ENCODE measurements at places on chromosomes 12 and 14.

- no peak for DNase-seq
Measured at GRCh38 chr12:131506426-131506825, 204.5 kb upstream of the SFSWAP start.

DNA sequence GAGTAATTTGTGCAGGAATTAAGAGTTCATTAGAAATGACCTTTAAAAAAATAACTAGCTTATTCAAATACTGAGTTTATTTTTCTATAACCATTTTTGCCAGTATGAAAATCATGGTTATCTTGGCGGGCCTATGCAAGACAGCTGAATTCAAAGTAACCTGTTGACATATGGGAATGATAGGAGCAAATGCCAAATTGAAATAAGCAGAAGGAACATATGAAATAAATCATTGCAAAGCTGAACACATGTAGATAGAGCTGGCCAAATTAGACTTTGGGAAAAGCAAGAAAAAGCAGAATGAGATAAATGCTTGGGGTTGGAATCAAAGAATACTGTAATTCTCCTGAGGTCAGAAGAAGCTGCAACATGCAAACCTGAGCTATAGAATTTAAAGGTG, 372.5 kb downstream of the ADAMTS20 start:
- DNase-seq, result no peak

GRCh38 chr12:10033783-10034545, 3.5 kb downstream of the CLEC9A start:
- no peak for DNase-seq

- DNase-seq, result peak; percentile 75
Measured at GRCh38 chr12:94140556-94140955, 7.8 kb upstream of the PLXNC1 start.

DNA sequence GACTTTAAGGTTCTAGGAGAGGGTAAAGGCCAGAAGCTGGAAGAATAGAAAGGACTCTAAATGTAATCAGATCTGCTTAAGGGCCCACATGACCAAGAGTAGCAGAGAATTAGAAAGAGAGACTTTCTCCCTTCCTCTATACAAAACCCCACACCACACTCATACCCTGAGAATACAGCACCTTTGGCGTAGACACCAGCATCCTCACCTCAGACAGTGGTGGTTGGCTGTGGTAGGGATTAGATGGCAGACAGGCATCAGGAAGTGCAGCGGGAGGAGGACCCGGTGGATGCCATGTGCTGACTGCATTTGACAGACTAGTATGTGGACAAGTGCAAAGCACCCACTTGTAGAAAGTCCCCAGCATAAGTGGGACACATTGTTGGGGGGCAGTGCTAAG, 98.3 kb upstream of the AMIGO2 start:
- no peak for DNase-seq

DNA sequence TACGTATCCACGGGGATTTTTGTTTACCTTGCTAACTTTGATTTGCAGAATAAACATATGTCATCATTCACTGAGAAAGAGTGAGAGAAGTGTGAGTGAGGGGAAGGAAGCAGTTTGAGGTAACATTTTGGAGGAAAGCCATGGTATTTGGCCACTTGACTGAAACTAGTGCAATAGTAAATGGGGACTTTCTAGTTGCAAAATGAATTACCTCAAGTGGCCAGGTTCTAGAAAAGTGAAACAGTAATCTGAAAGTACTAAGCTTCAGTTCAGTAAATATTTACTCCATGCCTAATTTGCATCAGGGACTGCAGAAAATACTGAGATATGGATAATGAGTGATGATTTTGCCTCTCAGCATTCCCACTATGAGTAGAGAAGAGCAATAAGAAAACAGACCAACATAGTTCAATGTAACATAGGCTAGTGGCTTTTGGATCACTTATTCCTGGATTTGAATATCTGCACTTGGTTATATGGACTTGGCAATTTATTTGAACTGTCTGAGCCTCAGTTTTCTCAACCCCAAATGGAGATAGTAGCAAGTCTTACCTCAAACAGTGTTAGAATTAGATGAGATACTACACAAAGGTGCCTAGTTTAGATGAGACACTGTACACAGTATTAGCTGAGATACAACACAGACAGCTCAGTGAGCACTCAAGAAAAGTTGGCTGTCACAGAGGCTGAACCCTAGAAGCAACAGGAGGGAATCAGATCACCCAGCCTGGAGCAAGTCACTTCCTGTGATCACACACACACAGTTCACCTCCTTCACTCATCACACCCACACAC, 439.1 kb downstream of the NPAS3 start:
- DNase-seq, result no peak

GRCh38 chr12:22083167-22083566, 37.1 kb downstream of the CMAS start:
- no peak for DNase-seq

DNA sequence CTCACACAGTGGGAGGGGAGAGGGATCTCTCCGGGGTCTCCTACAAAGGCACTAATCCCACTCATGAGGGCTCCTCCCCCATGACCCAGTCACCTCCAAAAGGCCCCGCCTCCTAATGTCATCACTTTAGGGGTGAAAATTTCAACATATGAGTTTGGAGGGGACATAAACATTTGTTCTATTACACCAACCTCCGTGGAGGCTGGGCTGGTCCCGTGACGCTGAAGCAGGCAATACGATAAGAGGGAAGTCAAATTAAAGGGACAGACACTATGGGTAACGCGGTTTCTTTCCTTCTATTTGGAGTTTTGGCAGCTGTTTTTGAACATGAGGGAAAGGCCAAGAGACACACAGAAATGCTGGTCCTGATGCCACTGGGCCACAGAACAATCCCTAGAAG, 175.7 kb upstream of the VASH1 start:
- DNase-seq, result no peak

- peak; percentile 84 for DNase-seq
Measured at GRCh38 chr14:105475269-105476096, 862 bp downstream of the CRIP2 start.

DNA sequence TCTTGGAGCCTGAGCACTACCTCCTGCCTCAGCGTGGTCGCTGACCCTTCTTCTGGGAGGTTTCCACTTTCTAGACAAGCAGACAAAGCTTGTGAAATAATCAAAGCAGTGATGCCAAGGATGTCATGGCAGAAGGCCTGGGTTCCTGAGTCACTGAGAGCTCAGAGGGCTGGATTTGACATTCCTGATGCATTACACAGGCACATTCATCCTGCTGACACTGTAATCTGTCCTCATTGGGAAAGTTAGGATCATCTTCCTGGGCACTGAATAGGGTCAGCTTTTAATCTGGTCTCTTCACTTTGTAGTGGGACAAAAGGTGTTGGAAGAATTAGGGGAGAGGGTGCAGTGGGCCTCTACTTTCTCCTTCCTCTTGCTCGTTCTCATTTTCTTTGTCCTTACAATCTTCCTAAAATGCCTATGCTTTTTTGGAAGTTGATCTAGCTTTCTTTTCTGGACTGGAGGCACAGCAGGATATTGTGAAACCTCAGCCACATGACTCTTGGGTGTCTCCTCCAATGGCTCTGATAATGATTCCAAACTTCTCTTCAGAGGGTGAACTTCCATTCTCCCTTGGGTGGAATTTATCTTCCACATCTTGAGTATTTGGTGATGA, 29.6 kb downstream of the EEA1 start:
- DNase-seq, result peak; percentile 94

DNA sequence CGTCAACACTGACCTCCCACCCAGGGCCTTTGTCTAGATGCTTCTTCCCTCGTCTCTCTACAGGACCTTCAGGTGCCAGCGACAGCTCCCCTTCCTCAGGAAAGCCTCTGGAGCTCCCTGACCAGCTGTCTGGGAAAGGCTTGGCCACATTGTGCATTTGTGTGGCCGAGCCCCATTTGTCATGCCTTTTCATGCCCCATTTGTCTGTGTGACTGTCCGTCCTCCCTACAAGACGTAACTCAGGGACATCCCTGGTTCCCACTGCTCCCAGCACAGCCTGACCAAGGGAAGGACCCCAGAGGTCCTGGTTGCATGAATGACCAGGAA, 23.8 kb downstream of the ZFYVE21 start:
- DNase-seq, result no peak

DNA sequence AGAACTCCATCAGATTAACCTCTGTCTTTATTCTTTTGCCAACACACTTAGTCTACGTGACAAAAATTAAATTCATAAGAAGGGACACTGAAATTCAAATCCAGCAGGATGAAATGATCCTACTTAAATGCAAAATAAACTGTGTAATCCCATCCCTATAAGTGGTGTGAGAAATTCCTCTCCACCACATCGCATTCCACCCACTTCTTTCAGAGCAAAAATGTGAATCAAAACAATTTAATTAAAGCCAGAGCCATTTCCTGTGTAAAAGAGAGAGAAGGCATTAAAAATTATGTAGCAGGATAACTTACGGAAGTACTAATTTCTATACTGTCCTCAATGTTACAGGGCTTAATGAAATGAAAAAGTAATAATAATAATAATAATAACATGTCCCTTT, 844.3 kb downstream of the GALC start:
- peak; percentile 69 for DNase-seq

DNA sequence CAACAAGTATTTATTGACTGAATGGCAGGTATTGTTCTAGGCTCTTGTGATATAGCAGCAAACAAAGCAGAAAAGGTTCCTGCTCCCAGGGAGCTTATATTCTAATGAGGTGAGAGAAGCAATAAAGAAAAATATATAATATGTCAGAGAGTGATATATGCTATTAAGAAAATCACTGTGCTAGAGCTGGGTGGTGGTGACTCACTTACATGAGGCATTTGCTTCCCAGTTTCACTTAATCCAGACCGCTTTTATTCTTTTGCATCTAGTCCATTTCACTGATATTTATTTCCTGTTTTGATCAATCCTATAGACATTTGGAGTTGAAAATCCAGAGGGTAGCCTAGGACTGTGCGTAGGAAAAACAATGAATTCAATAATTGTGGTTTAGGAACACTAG, 17.5 kb downstream of the TRHDE start:
- DNase-seq, result no peak

DNA sequence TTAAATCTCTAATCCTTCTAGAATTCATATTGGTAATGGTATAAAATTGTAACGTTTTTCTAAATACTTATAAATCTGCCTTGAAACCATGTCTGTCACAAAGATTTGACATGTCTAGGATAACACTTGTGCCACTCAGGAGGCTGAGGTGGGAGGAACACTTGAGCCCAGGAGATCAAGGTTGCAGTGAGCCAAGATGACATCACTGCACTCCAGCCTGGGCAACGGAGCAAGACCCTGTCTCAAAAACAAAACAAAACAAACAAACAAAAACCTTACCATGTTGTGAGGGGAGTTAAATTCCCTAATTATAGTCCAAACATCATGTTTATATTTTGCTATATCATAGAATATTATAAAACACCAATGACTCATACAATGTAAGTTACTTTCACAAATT, 317.5 kb upstream of the SOX5 start:
- no peak for DNase-seq

- DNase-seq, result no peak
Measured at GRCh38 chr14:78823035-78823434, 652.9 kb downstream of the NRXN3 start.

DNA sequence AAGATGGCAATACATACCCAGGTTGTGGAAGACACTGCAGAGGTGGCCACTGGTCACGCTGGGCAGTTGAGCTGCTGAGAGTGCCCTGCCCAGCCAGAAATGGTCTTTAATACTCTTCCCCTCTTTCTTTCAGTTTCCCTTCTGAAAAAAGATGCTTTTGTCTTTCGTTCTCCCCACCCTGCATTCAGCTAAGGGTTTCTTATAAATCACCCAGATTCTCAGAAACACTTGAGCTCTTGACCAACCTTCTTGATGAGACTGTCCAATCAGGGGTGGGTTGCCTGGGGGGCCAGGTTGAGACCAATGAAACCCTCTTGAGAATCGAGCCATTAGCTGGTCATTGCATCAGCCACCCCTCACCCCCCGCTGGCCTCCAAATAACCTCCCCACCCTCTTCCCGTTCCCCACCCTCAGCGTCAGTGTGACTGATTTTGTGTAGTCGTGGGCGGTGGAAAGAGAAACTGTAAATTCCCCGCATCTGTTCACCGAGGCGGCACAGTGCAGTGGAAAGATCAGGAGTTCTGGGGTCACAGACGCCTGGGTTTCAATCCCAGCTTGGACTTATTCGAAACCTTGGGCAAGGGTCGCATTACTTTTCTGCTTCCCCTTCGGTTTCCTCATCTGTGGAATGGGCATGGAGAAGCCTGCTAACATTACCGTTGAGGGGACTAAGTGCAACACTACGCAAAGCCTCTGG, 52.3 kb downstream of the SLC25A47 start:
- peak; percentile 95 for DNase-seq

DNA sequence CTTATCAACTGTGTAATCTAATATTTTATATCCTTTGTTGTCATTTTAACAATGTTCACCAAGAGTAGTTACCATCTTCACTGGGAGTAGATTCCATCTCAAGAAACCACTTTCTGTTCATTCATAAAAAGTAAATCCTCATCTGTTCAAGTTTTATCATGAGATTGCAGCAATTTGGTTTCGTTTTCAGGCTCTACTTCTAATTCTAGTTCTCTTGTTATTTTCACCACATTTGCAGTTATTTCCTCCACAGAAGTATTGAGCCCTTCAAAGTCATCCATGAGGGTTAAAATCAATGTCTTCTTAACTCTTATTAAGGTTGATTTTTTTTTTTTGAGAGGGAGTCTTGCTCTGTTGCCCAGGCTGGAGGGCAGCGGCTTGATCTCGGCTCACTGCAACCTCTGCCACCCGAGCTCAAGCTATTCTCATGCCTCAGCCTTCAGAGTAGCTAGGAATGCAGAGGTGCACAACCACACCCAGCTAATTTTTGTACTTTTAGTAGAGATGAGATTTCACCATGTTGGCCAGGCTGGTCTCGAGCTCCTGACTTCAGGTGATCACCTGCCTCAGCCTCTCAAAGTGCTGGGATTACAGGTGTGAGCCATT, 276.6 kb downstream of the ACSS3 start:
- DNase-seq, result no peak

GRCh38 chr12:92107621-92108131, 38.0 kb downstream of the BTG1 start:
- DNase-seq, result peak; percentile 42

DNA sequence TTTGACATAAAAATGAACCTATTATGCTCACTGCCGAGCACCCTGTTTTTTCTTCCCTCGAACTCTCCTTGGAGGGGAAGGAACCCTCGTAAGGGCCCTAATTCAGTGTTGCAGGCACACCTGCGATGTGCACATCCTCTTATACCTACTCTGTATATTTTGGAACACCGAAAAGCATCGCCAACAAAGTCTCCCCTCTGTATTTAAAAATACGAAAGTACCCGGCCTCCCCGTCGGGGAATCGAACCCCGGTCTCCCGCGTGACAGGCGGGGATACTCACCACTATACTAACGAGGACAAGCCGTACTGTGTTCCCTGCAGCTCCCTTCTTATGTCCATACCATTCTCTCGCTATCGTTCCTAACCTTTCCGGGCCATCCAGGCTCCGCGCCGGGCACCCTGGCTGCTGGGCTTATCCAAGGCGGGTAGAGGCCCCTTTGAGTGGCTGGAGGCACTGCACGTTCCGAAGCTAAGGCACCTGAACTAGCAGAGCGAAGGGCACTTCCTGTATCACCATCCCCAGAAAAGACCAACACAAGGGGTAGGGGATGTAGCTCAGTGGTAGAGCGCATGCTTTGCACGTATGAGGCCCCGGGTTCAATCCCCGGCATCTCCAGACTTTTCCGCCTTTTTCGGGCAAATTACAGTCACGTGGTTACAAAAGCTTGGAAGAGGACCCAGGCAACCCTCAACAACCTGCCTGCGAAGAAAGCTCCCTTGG, 25.1 kb upstream of the UBC start:
- DNase-seq, result peak; percentile 99

Measured in mesendoderm (in vitro differentiated cells).